ENCODE measurements at places on chromosomes 5 and 9.

GRCh38 chr9:114244570-114244969 lies 78.3 kb upstream of the ORM1 start:
- DNase-seq, result no peak

DNA sequence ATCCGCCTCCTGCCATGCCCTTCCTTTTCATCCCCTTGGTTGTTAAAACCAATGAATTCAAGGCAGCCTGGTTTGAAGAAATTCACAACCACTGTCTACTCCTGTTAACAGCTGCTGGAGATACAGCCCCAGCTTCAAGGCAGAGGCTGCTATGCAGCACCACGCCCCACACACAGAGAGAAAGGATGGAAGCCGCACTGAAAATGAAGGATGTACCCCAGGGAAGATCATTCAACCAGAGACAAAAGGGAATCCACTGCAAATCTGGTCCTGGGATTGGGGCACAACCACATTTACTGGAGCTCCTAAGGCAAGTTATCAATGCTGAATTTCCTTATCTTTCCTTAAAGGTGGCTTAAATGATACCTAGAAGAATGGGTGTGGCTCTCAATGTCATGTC lies 58.7 kb downstream of the DPYSL3 start:
- DNase-seq, result no peak

DNA sequence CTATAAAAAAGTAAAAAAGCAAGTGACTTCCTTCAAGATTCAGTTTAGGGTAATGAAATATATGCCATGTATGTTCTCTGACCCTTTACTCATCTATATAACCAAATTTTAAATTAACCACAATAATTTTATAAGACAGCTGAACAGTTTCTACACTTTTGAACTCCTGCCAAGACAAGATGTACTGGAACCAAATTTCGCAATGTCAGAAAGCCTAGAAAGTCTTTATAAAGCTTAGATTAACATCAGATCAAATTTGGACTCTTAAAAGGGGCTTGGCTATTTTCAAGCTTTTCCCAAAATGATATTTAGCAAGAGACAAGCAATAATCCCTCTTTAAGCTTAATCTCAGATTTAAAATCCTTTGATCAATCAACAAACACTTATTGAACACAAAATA lies 362.6 kb downstream of the PTPRD start:
- no peak for DNase-seq

- DNase-seq, result no peak
Measured at GRCh38 chr5:167248257-167248656, 1043.2 kb upstream of the WWC1 start.

All from stomach (tissue), 19 donors.